ENCODE measurements at places on chromosomes 2 and 18.

GRCh38 chr2:219901155-219901554 is 273.7 kb downstream of the SLC4A3 start:
- no peak for DNase-seq

DNA sequence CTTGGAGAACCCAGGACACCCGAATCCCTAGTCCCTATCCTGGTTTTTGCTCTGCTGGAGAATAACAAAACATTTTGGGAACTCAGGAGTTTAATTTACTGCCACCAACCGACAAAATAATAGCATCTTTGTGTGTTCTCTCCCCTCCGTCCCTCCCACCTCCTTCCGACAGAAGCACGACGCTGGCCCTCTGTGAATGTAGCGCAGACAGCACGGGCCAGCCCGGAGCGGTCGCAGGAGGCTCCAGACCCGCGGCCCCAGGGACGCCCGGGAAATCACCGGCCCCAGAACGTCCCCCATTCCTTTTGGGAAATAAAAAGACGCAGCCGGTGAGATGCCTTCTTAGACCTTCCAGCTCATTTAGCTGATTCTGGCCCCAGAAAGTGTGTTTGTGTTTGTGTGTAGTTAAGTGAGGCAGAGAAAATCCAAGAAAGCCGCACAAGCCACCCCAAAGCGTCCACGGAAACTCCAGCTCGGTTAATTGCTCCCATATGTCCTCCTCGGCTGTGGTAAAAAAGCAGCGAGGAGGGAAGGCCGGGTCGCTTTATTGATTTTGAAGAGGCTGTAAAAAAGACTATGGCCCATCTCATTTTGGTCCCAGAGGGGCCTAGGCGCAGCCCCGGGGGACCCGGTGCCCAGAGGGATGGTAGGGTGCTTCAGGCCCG is 577 bp upstream of the TANC1 start:
- DNase-seq: peak; percentile 35

DNA sequence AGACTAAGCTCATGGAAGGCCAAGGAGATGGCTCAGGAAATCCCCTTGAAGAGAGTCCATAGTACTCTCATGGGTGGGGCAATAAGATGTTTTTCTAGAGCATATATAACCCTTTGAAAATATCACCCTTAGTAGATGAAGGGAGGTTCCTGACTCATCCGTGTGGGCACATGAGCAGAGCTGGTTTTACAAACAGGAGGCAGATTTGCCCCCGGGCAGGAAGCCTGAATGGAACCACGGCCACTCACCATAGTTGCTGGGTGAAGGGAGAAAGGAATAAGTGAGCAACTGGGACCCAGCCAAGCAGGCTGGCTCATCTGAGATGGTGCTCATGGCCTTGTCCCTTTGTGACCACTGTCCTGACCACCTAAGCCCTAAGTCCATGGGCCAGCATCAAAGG is 29.0 kb upstream of the MAPRE3 start:
- DNase-seq: peak; percentile 58

GRCh38 chr2:45905632-45905958 is 254.1 kb downstream of the PRKCE start:
- DNase-seq: no peak

GRCh38 chr18:49844903-49845302 is 31.6 kb upstream of the ACAA2 start:
- DNase-seq: no peak

- no peak for DNase-seq
These were observed 207.6 kb downstream of the PPP1R1C start for GRCh38 chr2:182193291-182193690.

DNA sequence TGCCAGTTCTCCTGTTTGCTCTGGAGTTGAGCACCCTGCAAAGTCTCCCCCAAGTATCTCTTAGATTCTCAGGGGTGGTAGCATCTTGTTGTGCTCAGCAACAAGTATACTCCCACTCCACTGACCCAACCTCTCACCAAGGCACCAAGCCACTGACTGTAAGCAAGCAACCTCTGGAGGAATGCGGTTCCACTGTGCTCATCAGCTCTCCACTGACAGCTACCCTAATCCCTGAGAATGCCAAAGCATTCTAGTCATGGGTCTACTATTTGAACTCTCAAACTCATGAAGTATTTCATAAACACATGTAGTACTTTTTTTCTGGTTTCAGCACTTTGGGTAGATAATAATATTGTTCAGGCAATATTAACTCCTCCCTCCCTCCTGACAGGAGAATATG is 170.0 kb downstream of the EPHA4 start:
- DNase-seq: no peak

- DNase-seq: no peak
These were observed 6.4 kb downstream of the PAX3 start for GRCh38 chr2:222292149-222293134.

DNA sequence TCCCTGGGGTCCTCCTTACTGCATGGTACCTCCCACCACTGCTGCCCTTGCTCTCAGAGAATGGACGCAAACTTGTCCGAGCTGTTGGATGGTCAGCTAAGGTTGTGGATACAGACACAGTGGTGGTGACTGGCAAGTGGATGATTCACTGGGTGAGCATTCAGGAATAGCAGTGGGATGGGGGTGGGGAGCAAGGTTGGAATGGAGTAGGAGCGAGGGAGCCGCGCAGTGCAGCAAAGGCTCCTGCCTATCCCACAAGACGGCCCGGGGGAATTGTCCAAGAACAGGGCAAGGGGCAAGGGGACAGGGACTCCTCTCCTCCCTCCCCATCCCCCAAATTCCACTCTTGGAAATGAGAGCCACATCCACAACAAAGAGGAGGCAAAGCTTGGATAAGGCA is 102.2 kb downstream of the PIEZO2 start:
- DNase-seq: no peak

GRCh38 chr18:7290077-7290476 is 59.2 kb downstream of the LRRC30 start:
- no peak for DNase-seq

- DNase-seq: no peak
These were observed 67.0 kb downstream of the PMS1 start for GRCh38 chr2:189851174-189851826.

- no peak for DNase-seq
These were observed 232.2 kb upstream of the ETAA1 start for GRCh38 chr2:67164771-67165522.

DNA sequence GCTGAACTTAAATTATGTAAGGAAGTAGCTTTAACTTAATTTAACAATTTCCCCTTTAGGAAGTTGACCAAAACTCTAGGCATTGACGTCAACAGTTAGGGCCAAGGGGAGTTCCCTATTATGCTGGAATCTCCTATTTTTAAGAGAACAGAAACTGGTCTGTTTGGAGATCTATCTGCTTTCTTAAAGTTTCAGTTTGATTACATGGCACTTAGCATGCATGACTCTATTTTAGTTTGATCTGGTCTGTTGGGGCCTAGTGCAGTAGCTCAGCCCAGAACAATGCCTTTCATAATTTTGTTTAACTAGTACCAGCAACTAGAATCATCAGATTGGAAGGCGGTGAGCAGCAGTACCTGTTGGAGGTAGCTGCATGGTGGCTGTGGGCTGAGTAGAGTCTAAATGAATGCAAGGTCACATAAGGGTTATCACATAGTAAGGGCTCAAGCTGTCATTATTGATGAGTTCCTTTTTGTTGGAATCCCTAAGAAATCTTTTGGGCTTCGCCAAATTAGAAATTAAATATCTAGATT is 60.5 kb upstream of the ZNG1B start:
- DNase-seq: no peak

GRCh38 chr2:3251946-3252345 is 125.7 kb downstream of the EIPR1 start:
- no peak for DNase-seq

DNA sequence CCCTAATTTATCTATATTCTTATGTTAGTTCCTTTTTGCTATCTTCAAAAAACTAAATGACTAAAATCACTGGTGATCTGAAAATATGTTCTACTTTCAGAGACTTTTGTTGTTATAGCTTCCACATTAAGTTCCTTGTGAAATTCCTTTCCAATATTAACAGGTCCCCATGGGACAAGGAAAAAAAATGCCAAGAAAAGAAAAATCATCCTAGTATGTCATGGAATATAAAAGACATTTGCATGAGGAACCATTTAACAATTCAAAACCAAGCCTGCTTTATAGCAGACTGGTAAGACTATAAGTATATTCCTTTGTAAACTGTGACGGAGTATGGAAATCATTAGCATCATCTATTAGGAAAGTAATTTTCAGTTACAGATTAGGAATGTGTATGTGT is 48.1 kb downstream of the COBLL1 start:
- no peak for DNase-seq

- DNase-seq: peak; percentile 88
These were observed 2.2 kb downstream of the LRATD1 start for GRCh38 chr2:14634489-14635390.

- no peak for DNase-seq
These were observed 1.7 kb upstream of the LBH start for GRCh38 chr2:30229596-30229995.

- no peak for DNase-seq
These were observed 63.6 kb downstream of the TNP1 start for GRCh38 chr2:216796115-216796840.

GRCh38 chr2:139216435-139216834 is 436.2 kb upstream of the NXPH2 start:
- DNase-seq: no peak

DNA sequence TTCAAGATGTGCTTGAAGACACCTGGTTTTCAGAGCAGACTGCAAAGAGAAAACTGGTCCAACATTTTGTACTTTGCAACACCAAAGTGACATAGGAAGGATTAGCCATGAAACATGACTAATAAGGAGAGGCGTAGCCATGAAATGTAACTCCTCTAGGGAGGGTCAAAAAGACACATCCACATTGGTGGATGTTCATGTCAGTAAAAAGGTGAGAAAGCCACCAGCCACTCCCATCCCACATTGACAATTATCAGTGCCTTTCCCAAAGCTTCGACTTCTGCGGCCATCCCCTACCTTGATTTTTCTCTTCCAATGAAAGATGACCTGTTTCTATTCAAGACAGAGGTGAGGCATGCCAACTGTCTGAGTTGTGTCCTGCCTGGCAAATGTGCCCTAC is 223.2 kb downstream of the ALK start:
- peak; percentile 26 for DNase-seq

DNA sequence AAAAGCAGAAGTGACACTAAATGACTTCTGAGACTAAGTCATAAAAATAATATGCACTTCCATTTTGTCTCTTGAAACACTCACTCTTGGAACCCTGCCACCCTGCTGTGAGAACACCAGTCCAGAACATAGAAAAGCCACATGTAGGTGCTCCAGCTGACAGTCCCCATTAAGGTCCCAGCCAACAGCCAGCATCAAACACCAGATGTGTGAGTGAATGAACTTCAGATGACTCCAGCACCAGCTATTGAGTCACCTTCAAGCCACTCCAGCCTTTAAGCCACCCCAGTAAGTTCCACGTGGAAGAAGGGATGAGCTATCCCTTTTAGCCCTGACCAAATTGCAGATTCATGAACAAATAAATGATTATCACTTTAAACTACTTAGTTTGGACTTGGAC is 31.5 kb upstream of the LGALSL start:
- no peak for DNase-seq

GRCh38 chr18:7817575-7818230 is 250.6 kb downstream of the PTPRM start:
- no peak for DNase-seq

- DNase-seq: no peak
These were observed 22.8 kb upstream of the EXOC6B start for GRCh38 chr2:72848436-72849137.

DNA sequence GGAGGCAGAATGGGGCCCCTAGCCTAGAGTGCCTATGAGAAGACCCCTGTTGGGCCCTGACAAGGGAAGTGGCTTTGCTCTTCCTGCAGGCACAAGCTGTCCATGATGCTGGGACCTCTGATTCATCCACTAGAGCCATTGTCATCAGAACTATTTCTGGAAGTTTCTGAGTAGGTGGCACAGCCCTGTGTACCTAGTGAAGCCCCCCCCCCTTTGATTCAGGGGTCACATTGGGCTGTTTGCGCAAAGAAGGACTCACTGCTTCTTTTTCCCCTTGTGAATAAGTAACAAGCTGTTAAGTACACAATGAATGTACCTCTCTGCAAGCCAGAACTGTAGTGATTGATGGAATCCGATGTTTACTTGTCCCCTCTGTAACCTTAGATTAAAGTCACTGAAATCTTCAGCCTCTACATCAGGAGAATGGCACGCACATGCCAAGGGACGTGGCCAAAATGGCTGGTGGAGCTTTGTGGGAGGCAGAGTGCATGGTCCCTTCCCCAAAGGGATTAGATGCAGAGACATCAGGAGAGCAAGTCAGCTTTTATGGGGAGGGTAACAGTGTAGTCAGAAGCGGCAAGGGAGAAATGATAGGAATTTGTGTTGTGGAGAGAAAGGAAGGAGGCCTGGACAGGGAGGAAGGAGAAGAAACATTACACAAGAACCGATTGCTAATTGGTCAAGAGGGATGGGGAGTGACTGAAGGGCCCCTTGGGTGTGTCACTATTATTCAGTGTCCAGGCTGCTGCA is 267.6 kb upstream of the RAB12 start:
- peak; percentile 9 for DNase-seq

- DNase-seq: no peak
These were observed 4.0 kb downstream of the CAD start for GRCh38 chr2:27221166-27221565.

- DNase-seq: no peak
These were observed 90.8 kb downstream of the RHOB start for GRCh38 chr2:20537423-20538307.

DNA sequence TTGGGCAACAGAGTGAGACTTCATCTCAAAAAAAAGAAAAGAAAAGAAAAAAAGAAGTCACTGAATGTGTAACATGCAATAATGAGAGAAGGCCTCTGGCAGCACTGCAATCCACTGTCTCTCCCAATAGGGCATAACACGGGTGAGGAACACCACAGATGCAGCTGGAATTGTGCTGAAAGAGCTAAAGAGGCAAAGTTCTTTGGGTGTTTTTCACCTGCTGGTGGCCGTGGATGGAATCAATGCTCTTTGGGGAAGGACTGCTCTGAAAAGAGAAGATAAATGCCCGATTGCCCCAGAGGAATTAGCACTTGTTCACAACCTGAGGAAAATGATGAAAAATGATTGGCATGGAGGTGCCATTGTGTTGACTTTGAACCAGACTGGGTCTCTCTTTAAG is 31.0 kb upstream of the CYBRD1 start:
- DNase-seq: no peak

- DNase-seq: no peak
These were observed 33.4 kb upstream of the LPIN2 start for GRCh38 chr18:3046216-3046808.

DNA sequence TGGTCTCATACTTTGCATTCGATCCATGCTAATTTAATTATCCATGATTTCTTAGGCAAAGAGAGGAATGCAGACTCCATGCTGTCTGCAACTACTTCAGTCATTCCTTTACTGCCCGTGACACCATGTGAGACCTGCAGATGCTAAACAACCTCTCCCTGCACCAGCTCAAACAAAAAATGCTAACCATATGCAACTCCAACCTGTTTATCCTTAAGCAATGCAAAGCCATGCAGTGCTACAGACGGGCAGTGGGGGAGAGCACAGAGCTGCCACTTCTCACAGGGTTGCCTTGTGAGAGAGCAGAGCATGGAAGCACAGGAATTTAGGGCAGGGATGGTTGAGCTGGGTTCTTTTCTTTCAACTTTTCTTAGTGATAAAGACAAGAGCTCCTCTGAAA is 74.9 kb upstream of the KLHL14 start:
- no peak for DNase-seq

GRCh38 chr2:67399144-67399543 is 2.0 kb downstream of the ETAA1 start:
- no peak for DNase-seq

GRCh38 chr18:39599251-39599650 is 2033.7 kb upstream of the CELF4 start:
- no peak for DNase-seq
